ENCODE measurements at places on chromosomes 6 and 20. TPM values are rescaled to one million over a fixed set of nuclear protein-coding genes. Genes with fewer than 3 reads are reported as not detected.

PREX1 gene
- total RNA-seq = 76.8 TPM

DNA sequence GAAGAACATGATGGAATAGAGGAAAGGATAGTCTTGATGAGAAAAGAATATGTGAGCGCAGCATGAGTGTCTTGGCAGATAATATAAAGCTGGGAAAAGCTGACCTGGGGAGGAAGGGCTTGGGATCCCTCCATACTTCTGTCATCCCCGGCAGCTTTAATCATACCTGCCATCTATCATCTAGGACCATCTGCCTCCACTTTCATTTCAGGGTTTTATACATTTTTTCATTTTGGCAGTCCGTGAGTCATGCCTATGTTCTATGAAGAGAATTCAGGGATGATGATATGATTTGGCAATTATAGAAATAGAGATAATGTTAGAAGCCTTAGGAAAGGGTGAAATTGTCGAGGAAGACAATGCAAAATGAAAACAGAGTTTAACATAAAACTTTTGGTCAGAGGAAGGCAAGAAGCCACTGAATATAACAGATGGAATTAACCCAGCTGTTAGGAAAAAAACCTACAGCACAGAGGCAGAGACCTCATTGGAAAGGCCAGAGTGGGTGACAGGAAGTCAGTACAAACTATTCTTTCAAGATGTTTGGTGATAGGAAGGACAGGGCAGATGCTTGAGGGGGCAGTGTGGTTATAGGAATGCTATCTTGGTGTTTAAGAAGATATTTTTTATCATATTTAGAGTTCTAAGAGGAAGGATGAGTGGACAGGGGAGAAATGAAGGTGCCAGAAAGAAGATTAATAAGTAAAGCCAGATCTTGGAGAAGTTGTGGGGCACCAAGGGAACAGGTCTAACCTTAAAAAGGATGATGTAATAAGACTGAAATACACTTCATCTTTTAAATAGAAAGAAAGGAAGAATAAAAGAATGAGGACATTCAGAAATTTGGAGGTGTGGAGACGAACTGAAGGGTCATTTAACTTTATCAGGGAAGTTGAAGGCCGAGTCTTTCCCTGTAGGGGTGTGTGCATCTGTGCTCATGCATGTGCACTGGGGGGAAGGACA, 37.8 kb downstream of the MARCKS start:
- DNase-seq = no peak

ETV7 gene
- total RNA-seq = 2.8 TPM

- DNase-seq = no peak
These were observed 38.7 kb downstream of the ZBTB2 start for GRCh38 chr6:151352410-151353396.

DNA sequence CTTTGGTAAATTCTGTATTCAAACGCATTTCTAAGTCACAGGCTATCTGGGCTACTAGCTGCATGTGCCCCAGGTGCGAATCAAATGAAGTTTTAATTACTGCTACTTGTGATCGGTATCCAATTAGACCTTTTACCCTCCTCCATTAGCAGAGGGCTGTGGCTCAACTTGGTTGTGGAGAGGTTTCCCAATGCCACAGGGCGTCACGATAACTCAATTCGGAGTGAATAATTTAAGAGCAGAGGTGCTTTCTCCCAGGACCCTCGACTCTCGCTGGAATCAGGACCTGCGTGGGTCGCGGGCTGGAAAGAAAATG, 640 bp downstream of the SAYSD1 start:
- DNase-seq = no peak

DNA sequence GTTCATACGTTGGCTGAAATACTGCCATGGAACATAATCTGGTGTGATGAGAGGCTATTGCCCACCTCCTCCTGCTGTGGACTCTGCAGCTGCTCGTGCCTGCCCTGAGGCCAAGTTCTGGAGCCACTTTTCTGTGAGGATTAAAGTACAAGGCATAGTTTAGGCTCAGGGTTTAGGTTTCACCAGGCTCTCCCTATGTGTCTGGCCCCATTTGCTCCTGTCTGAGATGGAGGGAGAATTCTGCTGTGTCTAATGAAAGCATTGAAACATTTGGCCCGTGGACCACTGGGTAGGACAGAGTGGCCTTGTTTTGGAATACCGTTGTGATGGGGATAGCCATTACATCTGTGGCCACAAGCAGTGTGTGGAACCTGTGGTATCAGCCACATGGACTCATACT, 5.9 kb downstream of the WRNIP1 start:
- DNase-seq = no peak

- DNase-seq = no peak
These were observed 11.2 kb upstream of the HEY2 start for GRCh38 chr6:125738276-125738675.

GRCh38 chr6:114747995-114748625, 405.3 kb upstream of the HS3ST5 start:
- peak; percentile 8 for DNase-seq

DIDO1 gene
- 47.2 TPM for total RNA-seq

DNA sequence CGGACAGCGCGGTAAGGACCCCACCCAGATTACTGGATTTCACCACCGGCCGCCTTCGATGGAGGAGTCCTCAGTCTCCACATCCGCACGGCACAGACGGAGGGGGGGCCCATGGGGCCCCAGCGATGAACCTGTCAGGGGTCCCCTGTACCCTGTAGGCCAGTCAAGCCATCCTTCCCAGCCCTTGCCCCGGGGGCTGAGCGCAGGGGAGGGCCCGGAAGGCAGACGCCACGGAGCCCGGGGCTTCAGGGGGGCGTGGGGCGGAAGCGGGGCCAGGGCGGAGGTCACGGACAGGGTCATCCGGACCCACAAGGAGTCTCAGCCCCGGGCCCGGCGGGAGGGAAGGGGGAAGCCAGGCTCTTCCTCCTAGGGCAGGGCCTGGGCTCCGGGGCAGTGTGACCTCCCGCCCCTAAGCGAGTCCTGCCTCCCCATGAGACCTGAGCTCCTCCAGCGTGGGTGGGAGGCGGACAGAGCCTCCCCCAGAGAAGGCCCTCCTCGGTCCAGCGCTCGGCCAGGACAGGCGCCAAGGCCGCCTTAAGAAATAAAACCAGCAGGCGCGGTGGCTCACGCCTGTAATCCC, 22.8 kb downstream of the ZBTB46 start:
- no peak for DNase-seq

C6orf52 gene
- total RNA-seq = 5.7 TPM

SIGLEC1 gene
- not detected for total RNA-seq

DNA sequence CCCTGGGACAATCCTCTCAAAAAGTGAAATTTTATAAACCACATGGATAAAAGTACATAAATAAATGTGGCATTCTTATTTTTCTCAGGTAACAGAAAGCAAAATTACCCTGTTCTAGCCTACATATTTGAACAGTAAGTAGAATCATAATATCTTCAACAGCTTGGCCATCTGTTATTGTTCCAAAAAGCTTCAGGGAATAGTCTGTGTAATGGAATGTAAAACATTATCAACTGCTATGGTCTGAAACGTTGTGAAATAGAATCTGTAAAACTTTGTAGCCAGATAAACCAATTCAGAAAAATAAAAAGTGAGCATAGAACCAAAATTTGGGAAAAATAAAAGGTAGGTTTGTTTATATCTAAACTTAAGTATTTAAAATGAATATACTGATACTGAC, 114.7 kb downstream of the THEMIS start:
- no peak for DNase-seq

TUBB gene
- total RNA-seq = 1,515 TPM

Data from activated naive CD8-positive, alpha-beta T cell treated with anti-CD3 and anti-CD28 coated beads for 36 hours (primary cell).